ENCODE measurements at places on chromosomes 2 and 18.

- peak; percentile 58 for DNase-seq
Observed at GRCh38 chr2:36380624-36381481, 25.3 kb downstream of the CRIM1 start.

DNA sequence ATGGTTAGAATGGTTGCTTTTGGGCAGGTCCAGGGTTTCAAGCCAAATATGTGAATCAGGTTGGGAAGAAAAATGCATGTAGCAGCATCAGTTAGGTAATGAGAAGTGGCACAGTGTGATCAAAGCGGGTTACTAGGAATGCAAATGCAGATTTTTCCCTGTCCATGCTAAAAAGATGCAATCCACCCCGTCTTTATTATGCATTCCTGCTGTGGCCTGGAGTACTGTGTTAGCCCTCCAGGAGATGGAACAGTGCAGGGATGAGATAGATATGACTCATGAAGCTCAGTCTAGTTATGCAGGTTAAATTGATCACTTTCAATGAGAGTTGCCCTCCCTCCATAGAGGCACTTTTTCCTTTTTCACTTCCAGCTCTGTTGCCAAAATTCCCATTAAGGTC lies 283.8 kb downstream of the CTNNA2 start:
- no peak for DNase-seq

GRCh38 chr2:106270471-106270891 lies 76.4 kb upstream of the UXS1 start:
- DNase-seq, result no peak

DNA sequence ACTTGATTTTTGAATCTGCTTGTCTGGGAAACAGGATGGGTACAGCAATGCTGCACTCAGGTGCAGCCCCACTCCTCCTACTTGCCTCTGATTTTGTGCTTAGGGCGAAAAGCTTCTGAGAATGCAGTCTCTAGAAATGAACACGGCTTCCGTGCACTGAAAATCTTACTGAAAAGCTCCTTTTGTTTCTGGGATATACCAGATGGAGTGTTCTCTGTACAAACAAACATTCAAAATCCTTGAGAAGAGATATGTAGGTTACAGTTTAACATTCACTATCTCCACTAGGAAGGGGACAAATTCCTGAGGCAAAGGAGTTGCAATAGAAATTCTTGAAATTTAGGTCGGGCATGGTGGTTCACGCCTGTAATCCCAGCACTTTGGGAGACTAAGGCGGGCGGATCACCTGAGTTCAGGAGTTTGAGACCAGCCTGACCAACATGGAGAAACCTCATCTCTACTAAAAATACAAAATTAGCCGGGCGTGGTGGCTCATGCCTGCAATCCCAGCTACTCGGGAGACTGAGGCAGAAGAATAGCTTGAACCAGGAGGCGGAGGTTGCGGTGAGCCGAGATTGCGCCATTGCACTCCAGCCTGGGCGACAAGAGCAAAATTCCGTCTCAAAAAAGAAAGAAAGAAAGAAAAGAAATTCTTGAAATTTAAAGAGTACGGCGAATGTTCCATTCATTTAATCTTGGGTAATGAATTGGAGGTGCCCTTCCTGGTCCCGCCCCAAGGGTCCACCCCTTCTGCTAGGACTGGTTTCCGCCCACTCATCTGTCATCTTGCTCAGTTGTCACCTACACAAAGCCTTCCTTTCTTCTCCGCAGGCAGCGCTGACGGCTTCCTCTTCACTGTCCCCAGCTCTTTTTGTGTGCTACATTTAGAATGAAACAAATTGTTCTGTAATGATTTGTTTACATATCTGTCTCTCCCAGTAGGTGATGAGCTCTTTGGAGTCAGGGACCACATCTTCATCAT lies 92.4 kb downstream of the SOCS6 start:
- DNase-seq, result peak; percentile 90

DNA sequence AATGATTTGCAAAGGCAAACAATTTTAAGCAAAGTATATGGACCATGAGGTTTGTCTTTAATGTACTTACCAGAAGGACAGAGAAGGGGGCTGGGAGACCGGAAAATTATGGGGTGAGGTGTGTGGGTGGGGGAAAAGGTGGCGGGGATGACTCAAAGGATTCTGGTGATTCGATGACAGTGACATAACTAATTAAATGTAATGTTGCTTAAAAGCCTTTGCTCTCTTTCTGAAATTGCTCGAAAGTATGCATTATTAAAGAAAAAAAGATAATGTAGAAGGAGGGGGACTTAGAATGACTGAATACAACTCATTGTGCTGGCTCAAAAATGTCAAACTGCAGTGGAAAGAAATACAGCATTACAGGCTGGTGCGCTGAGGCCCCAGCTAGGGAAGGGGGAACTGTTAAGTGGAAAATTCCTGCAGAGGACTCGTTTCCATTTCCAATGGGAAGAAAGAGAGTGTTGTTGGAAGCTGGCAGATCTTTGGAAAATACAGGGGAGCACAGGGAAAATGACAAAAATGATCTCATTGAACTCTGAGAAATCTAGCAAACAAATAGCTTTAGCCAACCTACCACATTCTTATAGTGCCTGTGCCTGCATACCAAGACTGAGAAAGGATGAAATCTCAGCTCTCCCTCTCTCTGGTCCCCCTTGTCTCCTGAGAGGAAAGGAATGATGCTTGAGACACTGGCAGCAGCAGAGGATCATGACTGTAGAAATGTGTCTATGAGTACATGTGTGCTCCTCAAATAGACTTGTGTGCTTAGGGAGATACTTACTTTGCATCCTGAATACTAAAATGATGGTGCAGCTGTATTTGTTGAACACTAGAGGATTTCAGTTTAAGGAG lies 632.4 kb downstream of the NYAP2 start:
- DNase-seq, result no peak

- no peak for DNase-seq
Observed at GRCh38 chr2:215712871-215713790, 277.3 kb upstream of the FN1 start.

- DNase-seq, result no peak
Observed at GRCh38 chr18:24974431-24974830, 377.5 kb downstream of the ZNF521 start.

GRCh38 chr2:142901780-142902179 lies 24.3 kb downstream of the KYNU start:
- no peak for DNase-seq

- DNase-seq, result no peak
Observed at GRCh38 chr2:158723181-158723838, 71.8 kb upstream of the DAPL1 start.

GRCh38 chr2:68110102-68110501 lies 47.3 kb upstream of the C1D start:
- DNase-seq, result no peak

- DNase-seq, result no peak
Observed at GRCh38 chr18:23178661-23179081, 43.4 kb downstream of the CABLES1 start.

DNA sequence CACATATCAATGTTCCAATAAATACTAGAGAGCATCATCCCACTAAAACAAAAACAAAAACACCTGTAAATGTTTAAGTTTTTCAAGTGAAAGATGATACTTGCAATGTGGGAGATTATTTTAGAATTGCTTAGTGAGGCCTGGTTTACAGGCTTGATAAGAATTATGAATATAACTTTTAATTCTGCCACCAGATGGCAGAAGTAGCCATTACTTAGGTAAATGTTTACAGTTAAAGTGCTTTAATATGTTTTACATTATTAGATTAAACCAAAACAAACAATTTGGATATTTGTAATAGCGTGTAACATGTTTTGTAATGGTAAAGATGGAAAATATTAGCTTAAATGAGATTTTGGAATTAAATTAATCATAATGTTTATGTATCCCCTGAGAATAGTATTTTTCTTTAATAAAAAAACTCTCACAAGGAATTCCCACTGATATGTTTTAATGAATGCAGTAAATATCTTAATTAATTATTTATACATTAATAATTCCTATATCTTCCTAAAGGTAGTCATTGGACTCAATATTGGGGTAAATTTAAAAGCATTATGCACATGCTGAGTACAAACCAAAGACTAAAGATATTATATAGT lies 522.0 kb downstream of the SPAG16 start:
- no peak for DNase-seq

GRCh38 chr2:109660046-109660860 lies 46.1 kb downstream of the SOWAHC start:
- no peak for DNase-seq

GRCh38 chr2:22518641-22519040 lies 866.3 kb upstream of the KLHL29 start:
- no peak for DNase-seq

- DNase-seq, result no peak
Observed at GRCh38 chr18:34576622-34577021, 133.5 kb upstream of the DTNA start.

DNA sequence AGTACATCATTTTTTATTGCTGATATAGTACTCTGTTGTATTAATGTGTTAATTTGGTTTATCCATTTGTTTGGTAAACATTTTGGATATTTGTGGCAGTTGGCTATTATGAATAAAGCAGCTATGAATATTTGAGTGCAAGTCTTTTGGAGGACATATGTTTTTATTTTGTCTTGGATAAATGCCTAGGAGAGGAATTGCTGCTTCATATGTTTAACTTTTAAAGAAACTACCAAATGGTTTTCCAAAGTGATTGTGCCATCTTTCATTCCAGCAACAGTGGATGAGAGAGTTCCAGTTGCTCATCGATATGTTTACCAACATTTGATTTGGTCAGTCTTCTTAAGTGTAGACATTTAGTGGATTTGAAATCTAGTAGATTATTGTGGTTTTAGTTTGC lies 51.8 kb downstream of the MERTK start:
- DNase-seq, result no peak

- DNase-seq, result no peak
Observed at GRCh38 chr2:40371525-40372282, 80.2 kb downstream of the SLC8A1 start.

DNA sequence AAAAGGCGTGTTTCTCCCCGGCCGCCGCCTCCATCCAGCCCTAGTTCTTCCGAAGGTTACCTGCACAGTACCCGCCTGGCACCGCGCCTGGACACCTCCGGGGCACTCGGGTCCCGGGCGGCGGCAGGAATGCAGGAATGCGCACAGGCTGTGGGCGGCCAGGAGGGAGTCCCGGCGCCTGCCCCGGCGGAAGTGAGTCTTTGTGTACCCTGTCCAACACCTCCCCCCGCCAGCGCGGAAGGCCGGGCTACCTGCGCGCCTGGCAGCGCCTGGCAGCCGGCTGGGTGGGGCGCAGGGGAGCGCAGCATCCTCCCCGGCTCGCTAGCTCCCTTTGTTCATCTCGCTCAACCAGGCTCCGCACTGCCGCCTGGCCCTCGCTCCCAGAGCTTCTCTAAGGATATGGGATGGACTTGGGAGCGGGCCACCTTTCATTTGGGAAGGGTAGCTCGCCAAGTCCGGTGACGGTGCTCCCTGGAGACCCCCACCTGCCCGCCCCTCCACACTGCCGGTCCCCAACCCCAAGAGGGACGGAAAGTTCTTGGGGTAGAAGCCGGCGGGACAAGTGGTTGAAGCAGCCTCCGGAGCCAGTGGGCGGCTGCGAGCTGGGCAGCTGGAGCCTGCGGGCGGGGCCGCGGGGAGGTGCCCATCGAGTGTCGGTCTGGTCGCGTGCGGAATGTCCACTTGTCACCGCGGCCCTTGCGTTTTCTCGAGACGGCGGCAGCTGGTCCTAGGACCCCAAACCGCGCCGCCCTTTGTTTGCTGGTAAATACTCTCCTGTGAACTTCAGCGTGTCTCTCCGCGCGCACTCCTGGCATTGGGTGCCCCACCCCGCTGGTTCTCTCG lies 1.2 kb upstream of the ST6GAL2 start:
- DNase-seq, result no peak

- no peak for DNase-seq
Observed at GRCh38 chr2:15432642-15433256, 128.4 kb downstream of the NBAS start.

DNA sequence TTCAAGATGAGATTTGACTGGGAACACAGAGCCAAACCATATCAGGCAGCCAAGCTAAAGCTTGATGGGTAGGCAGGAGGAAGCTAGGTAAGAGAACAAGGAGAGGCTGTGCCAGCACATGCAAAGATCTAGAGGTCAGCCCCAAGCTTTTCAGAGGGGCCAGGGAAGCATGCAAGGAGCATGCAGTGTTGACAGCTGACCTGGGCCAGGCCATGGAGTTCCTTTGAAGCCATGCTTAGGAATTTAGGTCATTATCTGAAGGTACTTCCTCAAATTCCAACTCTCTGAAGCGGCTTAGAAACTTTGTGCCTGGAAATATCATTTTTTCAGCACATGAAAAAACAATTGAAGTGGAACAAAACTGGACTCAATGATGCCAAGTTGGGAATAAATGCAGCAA lies 130.8 kb downstream of the SPAG16 start:
- DNase-seq, result no peak

- no peak for DNase-seq
Observed at GRCh38 chr2:160301420-160301819, 101.3 kb upstream of the ITGB6 start.

DNA sequence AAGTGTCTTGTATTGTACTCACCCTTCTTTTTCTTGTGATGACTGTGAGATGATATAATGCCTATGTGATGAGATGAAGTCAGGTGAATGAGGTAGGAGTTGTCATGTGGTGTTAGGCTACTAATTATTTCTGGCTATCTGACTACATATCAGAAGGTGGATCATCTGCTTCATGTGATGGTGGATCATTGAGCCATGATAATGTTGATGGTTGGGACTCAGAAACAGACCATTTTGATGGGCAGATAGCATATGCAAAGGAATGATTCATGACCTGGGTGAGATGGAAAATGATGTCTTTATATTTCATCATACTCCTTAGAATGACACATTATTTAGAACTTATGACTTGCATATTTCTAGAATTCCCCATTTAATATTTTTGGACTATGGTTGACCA lies 19.5 kb downstream of the ANKRD30B start:
- DNase-seq, result no peak

DNA sequence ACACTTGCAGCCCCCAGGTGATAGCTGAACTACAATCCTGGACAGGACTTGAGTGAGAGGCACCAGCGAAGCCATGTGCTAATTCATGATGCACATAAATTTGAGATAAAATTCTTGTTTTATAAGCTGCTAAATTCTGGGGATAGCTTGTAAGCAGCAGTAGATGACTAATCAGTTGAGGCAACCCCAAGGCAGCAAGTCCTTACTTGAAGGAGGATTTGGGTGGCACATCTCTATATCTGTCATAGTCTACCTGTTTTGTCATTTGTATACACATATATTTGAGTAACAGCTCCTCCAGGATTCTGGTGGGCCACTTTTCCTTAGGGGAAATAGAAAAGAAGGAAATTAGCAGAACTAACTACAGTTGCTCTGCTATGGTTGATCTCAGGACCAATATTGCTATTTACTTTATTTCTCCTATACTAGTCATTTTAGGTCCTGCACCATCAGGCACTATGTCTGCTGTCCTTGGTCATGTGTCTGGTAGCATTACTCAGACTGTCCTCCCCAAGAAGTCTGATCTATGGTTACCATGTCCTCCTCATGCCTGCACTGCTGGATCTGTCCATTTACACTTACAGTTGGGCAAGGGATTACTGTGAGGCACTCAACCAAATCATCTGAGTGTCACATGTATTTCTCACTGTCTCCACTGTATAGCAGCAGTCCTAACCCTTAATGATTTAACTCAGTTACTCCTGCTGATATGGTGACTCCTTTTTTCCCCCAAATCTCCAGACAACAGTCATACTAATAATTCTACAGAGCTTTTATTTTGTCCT lies 436.0 kb upstream of the CWC22 start:
- no peak for DNase-seq

- no peak for DNase-seq
Observed at GRCh38 chr2:48414980-48415835, 114.7 kb upstream of the STON1 start.
